Breast epithelium (tissue), 4 donors: ENCODE measurements at places on chromosomes 5 and 9. TPM values are rescaled to one million over a fixed set of nuclear protein-coding genes. Genes with fewer than 3 reads are reported as not detected.

GPSM1 gene
- 5.6 TPM for total RNA-seq

GRCh38 chr9:110141227-110141793, 66.6 kb downstream of the C9orf152 start:
- peak; percentile 77 for DNase-seq

GRCh38 chr9:133490865-133491655, 12.2 kb upstream of the SLC2A6 start:
- no peak for DNase-seq

DNA sequence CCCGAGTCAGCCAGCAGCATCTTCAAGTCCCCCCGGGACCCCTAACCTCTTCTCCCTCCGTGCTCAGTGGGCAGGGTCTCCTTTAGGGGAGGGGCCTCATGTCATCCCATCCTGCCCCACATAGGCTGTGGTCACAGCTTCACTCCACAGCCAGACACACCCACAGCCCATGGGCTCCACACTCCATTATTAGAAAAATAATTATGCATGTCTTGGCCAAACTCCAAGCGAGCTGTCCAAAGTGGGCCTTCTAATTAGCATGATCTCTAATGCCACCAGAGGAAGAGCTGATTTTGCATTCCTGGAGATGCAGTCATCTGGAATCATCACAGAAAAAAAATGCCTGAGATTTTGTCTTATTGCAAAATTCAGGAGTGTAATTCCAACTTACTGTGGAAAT, 418.2 kb downstream of the IRX2 start:
- no peak for DNase-seq

DNA sequence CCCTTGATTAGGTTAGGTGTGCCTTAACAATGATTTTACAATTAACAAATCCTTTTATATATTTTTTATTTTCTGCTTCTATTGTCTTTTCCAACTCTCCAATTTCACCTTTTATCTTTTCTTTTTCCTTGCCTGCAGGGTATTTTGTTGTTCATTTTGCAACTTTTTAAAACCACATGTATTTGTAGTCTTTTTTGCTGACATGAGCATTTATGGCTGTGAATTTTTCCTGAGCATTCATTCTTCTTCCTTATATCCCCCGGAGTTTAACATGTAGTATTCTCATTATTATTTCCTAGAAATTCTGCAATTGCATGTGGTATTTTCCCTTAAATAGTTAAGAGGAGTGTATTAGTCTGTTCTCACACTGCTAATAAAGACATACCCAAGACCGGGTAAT, 41.6 kb downstream of the FAM81B start:
- no peak for DNase-seq

DNA sequence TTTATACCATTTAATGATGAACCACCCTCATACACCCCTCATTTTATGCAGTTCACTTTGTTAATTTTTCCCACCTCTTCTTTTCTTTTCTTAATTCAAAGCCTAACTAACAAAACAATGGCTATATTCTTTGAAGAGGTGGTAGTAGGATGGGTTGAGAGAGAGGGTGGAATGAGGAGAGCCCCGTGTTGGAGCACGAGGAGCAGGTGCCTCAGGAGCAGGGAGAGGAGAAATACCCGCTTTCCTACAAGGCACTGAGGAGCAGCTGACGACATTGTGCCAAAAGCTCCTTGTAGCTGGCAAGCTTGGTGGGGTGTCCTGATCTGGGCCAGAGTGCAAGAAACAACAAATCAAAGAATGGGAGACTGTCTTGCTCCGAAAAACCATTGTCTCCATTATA, 129.6 kb downstream of the HTR4 start:
- no peak for DNase-seq

DNA sequence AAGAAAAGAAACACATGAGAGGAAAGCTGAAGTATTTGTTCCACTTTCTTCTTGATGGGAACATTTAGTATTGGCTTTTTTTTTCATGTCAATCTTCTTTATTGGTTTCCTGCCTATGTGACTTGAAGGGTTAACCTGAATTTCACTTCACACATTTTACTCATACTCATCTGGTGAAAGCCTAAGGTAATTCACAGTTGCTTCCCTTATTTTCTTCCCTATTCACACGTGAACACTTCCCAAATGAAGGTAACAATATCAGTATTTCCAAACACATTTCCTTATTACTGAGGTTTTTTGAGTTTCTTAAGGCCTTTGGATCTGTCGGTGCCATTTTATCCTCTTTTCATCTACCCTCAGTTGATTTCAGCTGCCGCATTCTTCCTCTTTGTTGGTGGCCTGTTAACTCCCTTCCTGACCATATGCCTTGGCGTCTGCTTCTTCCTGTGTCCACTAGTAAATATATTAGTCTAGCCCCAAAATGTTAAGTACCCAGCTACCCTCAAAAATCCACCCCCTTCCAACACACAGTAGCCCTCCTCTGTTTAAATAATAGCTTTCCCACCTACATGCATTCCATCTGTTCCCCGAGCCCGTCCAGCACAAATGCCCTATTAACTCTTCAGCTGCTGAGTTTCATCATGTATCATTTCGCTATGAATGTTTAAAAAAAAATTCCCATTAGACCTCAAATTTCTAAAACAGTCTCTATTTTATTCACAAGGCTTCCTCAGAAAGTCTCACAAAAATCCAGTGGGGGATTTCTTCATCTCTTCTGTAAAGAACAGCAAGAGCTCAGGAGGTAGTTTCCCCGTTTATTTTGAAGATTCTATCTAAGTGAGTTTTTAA, 97.3 kb downstream of the USP20 start:
- DNase-seq = no peak

GRCh38 chr5:107265193-107265592, 405.5 kb downstream of the EFNA5 start:
- no peak for DNase-seq

- no peak for DNase-seq
Observed at GRCh38 chr5:39117401-39117800, 43.2 kb upstream of the RICTOR start.

DNA sequence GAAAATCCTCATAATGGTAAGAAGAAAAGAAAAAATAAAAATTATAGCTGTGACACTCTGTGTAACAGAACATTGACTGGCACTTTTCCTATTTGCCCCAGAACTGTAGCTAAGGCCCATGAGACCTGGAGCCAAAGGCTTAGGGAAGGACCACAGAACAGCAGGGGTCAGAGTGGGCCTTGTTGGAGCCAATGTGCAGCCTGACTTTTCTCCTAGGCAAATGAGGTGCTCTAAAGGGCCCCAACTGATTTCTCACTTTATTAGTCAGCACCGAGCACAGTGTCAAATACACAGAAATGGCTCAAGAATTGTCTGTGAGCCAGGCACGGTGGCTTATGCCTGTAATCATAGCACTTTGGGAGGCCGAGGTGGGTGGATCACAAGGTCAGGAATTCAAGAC, 4.0 kb upstream of the MEGF9 start:
- DNase-seq = no peak

DNA sequence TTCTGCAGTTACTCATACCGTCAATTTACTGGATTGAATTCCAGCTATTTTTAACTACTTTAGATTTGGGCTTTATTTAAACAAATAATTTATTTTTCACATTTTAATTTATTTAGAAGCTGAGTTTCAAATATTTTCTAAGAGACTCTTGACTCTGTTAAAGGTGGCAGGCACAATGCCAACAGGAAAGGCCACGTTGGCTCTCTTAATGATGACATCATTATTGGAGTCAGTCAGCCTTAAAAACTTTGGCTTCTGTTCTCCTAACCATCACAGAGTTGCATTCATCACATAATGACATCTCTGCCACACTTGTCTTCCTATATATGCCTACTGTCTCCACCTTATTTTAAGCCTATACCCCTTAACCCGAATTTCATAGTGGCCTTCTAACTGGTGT, 172.3 kb upstream of the PLPPR1 start:
- no peak for DNase-seq

WNT8A gene
- not detected for total RNA-seq

DNA sequence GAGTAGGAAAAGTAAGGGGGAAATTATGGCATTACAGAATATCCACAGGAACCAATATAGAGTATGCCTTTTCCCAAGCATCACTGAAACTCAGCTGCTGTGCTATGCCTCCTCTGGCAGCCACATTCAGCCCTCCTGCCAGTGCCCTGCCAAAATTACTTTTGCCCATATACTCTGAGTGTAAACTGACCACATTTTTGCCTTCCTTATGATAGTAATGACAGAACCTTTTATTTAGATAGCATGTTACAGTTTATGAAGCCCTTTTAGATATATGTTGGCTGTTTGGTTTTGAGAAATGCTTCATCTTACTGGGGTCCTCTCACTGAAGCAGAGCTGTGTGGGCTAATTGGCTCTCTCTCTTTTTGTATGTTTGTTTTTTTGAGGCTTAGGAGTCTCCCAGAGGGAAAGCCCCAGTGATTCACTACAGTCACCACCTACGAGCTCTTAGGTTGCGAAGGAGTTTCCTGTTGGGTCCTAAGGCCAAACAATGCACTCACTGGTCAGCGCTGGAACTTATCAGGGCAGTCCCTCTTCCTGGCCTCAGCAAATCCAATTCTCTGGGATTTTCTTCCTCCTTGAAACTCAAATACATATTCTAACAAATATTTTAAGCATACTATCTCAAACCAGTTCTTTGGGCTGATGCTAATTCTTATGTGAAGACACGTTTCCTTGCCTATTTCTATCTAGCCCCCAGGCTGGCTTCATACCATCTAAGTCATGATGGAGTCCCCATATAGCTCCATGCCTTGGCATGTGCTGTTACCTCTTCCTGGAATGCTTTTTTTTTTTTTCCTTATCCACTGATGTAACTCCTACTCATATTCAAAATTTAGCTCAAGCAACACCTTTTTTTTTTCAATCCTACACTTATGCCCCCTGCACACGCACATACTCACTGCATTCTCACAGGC, 3.7 kb downstream of the PHF24 start:
- no peak for DNase-seq

DAB2IP gene
- total RNA-seq = 55.8 TPM

DNA sequence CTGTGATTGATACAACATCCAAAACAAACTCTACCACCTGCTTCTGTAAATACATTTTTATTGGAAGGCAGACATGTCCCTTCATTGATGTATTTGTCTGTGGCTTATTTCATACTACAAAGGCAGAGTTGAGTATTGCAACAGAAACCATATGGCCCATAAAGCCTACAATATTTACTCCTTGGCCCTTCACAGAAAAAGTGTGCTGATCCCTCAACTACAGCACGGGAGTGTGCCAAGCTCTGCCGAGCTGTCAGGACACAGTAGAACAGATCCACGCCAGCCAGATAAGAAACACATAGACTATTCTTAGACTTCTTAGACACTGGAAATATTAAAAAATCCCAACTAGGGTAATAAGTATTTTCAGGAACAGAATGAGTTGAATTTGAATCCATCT, 13.2 kb downstream of the TICAM2 start:
- no peak for DNase-seq

GRCh38 chr5:125151150-125151900, 404.9 kb upstream of the ZNF608 start:
- no peak for DNase-seq

DNA sequence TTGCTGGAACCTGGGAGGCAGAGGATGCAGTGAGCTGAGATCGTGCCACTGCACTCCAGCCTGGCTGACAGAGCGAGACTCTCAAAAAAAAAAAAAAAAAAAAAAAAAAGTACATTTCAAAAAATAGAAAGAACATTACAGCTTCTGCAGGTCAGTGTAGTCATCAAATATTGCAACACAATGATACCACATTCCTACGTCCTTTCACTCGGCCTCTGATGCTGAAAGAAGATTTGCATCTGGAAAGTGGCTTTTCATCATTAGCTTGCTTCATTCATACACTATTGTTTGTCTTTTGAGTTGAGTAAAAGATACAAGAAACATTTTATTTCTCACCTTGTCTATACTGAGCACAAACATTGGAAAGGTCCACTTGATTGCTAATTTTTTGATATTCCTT, 59.6 kb upstream of the CPLANE1 start:
- DNase-seq = no peak

RNF183 gene
- total RNA-seq = 0.98 TPM

AK8 gene
- 0.66 TPM for total RNA-seq

- no peak for DNase-seq
Observed at GRCh38 chr5:174427304-174427703, 297.1 kb upstream of the MSX2 start.

- DNase-seq = no peak
Observed at GRCh38 chr9:123408313-123409262, 52.6 kb downstream of the CRB2 start.

- no peak for DNase-seq
Observed at GRCh38 chr9:118558026-118558425, 811.2 kb downstream of the BRINP1 start.

- DNase-seq = no peak
Observed at GRCh38 chr5:124825983-124826337, 79.5 kb upstream of the ZNF608 start.

DNA sequence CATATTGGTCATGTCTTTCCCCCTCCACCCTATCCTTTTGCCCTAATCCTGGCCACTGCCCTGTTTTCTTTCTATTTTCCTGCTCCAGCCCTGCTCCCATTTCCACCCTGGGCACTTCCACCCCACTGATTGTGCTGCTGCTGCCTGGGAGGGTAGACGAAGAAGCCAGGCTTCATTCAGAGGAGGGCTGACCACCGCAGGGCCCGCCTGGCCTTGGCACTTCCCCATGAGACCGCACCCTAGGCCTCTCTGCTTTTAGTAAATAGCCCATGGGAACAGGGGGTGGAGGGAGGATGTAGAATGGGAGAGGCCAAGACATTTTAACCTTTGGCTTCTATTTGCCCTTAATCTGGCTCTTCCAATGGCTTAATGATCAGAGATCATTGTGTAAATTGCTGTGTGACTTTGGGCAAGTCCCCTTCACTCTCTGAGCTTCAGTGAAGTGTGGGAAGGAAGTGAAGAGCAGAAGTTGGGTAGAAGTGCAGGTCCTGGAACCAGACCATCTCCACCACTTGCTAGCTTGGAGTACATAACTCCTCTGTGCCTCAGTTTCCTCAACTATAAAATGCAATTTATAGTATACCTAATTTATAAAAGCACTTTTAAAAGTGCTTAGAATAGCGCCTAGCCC, 13.6 kb upstream of the GPX3 start:
- DNase-seq = no peak

PCDHGC4 gene
- 2.6 TPM for total RNA-seq

GRCh38 chr5:84764227-84764626, 379.5 kb upstream of the EDIL3 start:
- no peak for DNase-seq

DNA sequence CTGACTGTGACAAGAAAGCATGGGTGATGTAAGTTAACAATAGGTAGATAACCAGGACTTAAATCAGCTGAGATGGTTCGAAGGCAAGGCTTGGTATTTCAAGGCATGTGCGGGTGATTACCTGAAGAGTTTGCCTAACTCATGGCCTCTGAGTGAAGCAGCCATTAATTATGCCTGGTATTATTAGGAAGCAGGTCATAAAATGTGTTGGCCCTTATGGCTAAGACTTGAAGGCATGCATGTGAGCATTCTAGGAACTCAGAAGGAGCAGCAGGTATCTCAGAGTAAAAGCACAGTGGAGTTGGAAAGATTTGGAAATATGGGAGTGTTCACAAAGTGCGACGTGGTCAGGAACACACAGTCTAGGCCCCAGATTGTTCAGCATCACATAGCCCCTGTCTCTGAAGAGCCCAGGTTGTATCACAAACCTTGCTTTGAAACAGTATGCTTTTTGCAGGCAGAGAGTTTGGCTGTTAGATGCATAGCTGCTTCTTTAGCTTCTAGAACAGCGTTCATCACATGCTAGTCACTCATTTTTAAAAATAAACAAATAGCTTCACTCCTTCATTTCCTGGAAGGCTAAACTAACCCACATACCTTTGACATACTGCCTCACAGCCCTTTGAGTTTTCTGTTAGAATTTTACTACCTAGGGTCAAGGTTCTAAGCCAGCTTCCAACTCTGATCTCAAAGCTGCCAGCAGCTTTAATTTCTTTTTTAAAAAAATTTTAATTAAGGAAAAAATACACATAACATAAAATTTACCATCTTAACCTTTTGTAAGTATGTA, 2.1 kb downstream of the HEXB start:
- DNase-seq = no peak
